Activated T-helper 2 cell treated with anti-CD3 and anti-CD28 coated beads, Interferon-gamma antibody, Interleukin-2, Interleukin-4, amounts not matched to agents 10 μg/mL and 5 μg/mL and 100 μg/mL, durations not matched to agents 14 hours and 24 hours and 36 hours (primary cell): ENCODE measurements at places on chromosomes 12 and 14.
A peak's percentile ranks its signal among the peaks of the same experiment; 100 is the strongest.

- DNase-seq, result no peak
Measured at GRCh38 chr12:8871068-8871467, 43.2 kb upstream of the PHC1 start.

DNA sequence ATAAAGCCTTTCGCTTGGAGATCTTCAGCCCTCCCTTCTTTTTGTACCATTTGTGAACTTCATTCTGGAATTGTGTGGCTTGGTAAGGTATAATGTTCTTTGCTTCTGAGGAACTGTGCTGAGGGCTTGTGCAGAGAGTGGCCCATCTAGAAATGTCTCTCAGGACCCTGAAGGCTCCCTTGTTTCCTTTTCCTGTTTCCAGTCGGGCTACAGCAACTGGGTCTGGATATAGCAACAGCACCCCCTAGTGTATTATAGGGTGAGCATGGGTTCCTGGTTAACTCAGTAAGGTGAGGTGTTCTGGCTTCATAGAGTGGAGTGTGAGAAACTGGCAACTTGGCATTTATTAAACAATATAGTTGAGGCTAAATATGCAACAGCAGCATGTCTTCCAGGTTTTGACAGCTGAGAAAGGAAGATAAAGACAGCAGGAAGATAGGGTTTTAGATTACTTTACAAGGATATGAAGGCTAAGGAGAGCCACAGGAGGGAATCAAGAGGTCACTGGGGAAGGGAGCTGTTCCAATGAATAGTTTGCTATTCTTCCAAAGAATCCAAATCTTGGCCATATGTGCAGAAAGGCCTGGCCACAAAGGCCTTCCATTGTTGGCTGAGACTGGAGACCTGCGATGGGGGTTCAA lies 49.1 kb upstream of the RNU6-8 start:
- DNase-seq, result peak; percentile 28

DNA sequence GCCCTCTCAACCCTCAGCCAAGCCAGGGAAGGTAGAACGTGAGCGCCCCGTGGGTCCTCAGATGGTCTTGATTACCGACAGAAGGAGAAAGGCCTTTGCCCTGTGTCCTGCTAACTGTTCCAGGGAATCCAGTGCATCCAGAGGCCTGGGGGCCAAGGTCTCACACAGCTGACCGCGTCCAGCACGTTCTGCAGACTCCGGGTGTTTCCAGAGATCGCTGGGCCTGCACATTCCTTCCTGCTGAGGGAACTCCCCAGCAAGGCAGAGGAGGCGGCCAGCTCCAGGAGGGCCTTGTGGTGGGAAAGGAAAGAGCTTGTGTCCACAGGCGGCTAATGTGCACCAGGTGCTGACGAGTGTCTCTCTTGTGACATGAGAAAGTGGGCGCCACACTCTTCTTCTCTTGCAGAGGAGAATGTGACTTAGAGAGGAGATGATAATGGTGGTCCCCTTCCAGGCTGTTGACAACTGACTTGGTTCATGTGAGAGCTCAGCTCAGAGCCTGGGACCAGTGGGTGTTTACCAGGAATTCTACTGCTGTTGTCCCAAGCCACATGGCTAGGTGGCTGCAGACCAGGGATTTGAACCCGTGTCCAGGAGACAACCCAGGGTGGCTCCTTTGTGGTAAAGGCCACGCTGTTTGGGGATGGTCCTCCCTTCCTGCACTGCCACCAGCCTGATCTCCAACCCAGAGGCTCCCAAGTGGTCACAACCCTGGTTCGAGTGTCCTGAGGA lies 46.8 kb upstream of the DLK1 start:
- DNase-seq, result no peak

DNA sequence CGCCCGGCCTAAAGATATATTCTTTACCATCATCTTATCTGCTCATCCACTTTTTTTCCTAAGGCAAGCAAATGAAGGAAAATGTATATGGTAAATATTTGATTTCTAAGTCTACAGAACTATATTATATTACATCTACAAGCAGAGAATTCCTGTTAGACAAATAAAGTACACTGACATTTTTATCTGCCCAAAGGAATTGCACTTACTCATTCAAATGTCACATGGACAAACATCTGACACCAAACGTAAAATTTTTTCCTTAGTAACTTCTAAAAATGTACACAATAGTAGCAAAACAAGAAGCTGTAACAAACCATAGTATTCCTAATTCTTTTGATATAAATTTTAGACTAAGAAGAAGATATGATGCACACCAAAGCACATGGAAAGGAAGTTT lies 51.0 kb downstream of the SPPL3 start:
- DNase-seq, result no peak

DNA sequence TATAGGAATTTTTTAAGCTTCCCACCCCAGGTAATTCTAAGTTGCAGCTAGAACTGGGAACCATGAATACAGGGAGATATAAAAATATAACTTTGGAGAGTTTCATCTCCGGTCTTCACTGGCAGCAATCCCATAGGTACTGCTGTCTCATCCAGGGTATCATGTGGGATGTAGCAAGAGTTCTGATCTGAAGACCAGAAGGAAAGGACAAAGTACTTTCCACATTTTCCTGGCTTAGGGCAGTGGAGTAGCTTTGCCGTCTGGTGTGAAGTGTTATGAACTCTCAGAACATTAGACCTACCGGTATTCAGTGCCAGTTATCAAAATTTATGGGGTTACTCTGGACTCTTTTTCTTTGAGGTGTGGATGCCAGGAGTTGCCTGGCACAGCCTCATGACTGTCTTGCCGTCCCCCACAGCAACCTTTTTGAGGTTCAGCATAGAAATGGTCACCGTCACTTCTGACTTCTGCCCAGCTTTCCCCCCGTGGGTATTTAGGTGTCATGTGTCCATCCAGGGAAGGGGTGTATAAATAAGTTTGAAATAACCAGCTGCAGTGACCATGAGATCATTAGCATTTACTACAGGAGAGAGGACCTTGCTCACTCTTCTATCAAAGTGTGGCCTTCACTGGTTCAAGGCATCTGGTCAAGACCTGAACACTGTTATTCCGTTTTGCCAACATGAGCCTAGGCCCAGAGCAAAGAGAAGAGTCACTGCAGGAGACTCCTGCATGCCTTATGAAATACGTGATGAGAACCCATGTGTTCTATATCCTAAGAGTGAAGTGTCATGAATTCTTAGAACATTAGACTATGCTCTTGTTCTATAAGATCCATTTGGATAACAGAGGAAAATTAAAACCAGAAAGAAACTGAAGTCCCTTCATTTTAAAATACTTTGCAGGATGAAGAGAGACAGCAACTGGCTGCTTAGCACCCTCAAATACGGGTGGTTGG lies 22.2 kb downstream of the TMEM233 start:
- no peak for DNase-seq
